ENCODE measurements at places on chromosomes 3 and 15. TPM values are rescaled to one million over a fixed set of nuclear protein-coding genes. Genes with fewer than 3 reads are reported as not detected.

The ZMYND10 gene
- total RNA-seq = 98.7 TPM

The CPLX3 gene
- not detected for total RNA-seq

DNA sequence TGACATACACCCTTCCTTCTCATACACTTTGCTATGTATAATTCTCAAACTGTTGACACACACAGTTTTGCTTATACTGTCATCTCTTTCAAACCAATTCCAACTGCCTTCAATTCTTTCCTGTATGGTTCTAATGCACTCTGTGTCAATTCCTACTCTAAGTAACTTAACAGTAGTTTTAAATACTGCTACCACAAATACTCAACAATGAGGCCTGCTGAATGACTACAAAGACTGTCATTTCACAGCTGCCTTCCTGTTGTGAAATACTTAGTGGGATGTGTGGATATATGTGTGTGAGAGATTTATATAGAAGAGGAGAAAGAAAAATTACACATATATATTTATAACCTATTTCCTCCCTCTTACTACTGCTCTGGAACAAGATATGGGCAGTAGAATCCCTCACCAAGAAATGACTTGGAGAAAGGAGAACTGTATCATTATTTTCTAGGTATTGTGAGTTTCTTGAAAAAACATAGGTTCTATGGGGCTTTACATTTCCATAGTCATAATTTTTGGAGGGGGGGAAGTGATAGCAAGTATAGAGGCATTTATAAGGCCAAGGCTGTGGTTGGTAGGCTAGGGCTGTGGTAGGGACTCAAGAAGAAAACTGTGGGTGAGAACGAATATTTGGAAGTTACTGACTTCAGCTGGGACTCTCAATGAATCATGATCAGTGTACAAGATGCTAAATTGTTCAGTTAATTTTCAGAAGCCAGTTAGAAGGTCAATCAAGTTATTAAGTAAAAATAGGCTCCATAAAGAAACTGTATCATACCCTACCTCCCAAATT is 88.7 kb downstream of the ANKRD28 start:
- H3K27ac ChIP-seq = no peak overlapping the region
- no peaks in the 10 kb centered on the region for H3K27me3 ChIP-seq
- DNase-seq = no peak
- peaks cover 11% of the 10 kb centered on the region for H3K36me3 ChIP-seq
- no peak overlapping the region for H3K4me3 ChIP-seq

GRCh38 chr3:141477224-141477623 is 9.6 kb upstream of the RASA2 start:
- no peak overlapping the region for H3K27ac ChIP-seq
- no peak overlapping the region for H3K4me3 ChIP-seq
- DNase-seq = no peak
- no peaks in the 10 kb centered on the region for H3K27me3 ChIP-seq
- peaks cover 3% of the 10 kb centered on the region for H3K4me1 ChIP-seq

GRCh38 chr15:72566973-72567372 is 87.5 kb upstream of the GOLGA6B start:
- no peak for DNase-seq
- H3K4me3 ChIP-seq = no peak overlapping the region
- no peaks in the 10 kb centered on the region for H3K27me3 ChIP-seq
- peaks cover 14% of the 10 kb centered on the region for H3K36me3 ChIP-seq

DNA sequence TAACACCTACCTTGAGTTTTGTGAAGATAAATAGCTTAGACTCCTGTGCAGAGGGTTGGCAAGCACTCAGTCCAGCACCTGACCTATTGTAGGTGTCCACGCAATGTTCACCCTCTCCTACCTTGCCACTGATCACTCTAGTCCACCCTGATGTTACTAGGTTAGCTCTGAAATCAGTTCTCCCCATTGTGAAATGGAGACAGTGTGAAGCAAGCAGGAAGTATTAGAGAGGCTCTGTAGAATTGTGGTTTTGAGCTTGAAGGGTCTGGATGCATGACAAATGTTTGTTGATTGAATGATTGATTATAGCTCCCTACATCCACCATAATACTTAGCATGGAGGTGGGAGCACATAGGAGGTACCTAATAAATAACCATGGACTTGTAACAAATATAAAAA is 199.7 kb downstream of the RPLP1 start:
- no peak for DNase-seq
- H3K4me1 ChIP-seq = peaks cover 7% of the 10 kb centered on the region
- H3K4me3 ChIP-seq = no peak overlapping the region
- no peaks in the 10 kb centered on the region for H3K27me3 ChIP-seq
- no peaks in the 10 kb centered on the region for H3K36me3 ChIP-seq
- H3K27ac ChIP-seq = no peak overlapping the region
